ENCODE measurements at places on chromosomes 3 and 15. TPM values are rescaled to one million over a fixed set of nuclear protein-coding genes. Genes with fewer than 3 reads are reported as not detected.

The RGMA gene
- total RNA-seq, result not detected

The TNFAIP8L3 gene
- 9.7 TPM for total RNA-seq

The ACP3 gene
- total RNA-seq, result not detected

The ISLR gene
- 0.06 TPM for total RNA-seq

The FAM162A gene
- total RNA-seq, result 4.0 TPM

The GABRB3 gene
- total RNA-seq, result not detected

The SHC4 gene
- total RNA-seq, result 0.57 TPM

The CPB1 gene
- not detected for total RNA-seq

The ZNF620 gene
- total RNA-seq, result 2.8 TPM

The SENP5 gene
- 25.4 TPM for total RNA-seq

The LMAN1L gene
- total RNA-seq, result not detected

The REC114 gene
- not detected for total RNA-seq

The DNAJB11 gene
- total RNA-seq, result 46.5 TPM

The WNT7A gene
- total RNA-seq, result not detected

The DPH6 gene
- total RNA-seq, result 15.5 TPM

The ESYT3 gene
- total RNA-seq, result not detected

The SGO1 gene
- total RNA-seq, result 4.0 TPM

The RTP3 gene
- not detected for total RNA-seq

The ST3GAL6 gene
- total RNA-seq, result 21.9 TPM

The CKMT1B gene
- total RNA-seq, result not detected

The CCR2 gene
- total RNA-seq, result not detected

The PSMD6 gene
- total RNA-seq, result 71.2 TPM

The CCDC39 gene
- total RNA-seq, result 0.06 TPM

The CAMKV gene
- not detected for total RNA-seq

The ACTRT3 gene
- total RNA-seq, result 1.5 TPM

The CRYBG3 gene
- 21.9 TPM for total RNA-seq

The CD200 gene
- total RNA-seq, result 1.3 TPM

The ZNF502 gene
- total RNA-seq, result 2.3 TPM

The BTBD1 gene
- 68.6 TPM for total RNA-seq

The ATP2B2 gene
- not detected for total RNA-seq

The IGSF10 gene
- 0.06 TPM for total RNA-seq

The MYH15 gene
- under 0.01 TPM for total RNA-seq

The USP13 gene
- 9.1 TPM for total RNA-seq
